Kidney (tissue), 22 donors: ENCODE measurements at places on chromosomes 7 and 10. TPM values are rescaled to one million over a fixed set of nuclear protein-coding genes. Genes with fewer than 3 reads are reported as not detected.
A peak's percentile ranks its signal among the peaks of the same experiment; 100 is the strongest.

GRCh38 chr7:19327018-19327417 is 181.8 kb upstream of the FERD3L start:
- DNase-seq = no peak
- no peaks in the 10 kb centered on the region for H3K36me3 ChIP-seq
- no peaks in the 10 kb centered on the region for H3K4me1 ChIP-seq
- H3K4me3 ChIP-seq = no peak overlapping the region

- H3K4me3 ChIP-seq = no peak overlapping the region
- H3K27ac ChIP-seq = no peak overlapping the region
- DNase-seq = no peak
- H3K4me1 ChIP-seq = no peaks in the 10 kb centered on the region
Observed at GRCh38 chr10:51389415-51390321, 309.7 kb downstream of the CSTF2T start.

DNA sequence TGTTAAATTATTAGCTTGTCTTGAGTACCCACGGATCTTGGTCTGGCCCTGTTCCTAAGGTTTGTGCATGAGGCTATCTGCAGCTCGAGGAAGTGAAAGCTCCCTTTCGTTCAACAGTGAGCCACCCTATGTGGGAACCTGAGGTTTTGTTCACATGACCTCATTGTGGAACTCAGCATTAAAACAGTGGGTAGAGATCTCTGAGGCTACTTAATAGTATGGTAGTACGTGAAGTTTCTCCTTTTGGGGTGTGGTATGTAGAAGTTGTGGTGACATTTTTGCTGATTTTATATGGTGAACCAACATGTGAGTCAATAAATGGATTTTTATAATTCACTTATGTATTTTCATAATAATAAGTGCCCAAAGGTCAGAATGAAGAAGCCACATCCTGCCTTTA is 252.7 kb upstream of the FERD3L start:
- H3K4me3 ChIP-seq = no peak overlapping the region
- H3K4me1 ChIP-seq = no peaks in the 10 kb centered on the region
- H3K36me3 ChIP-seq = no peaks in the 10 kb centered on the region

DNA sequence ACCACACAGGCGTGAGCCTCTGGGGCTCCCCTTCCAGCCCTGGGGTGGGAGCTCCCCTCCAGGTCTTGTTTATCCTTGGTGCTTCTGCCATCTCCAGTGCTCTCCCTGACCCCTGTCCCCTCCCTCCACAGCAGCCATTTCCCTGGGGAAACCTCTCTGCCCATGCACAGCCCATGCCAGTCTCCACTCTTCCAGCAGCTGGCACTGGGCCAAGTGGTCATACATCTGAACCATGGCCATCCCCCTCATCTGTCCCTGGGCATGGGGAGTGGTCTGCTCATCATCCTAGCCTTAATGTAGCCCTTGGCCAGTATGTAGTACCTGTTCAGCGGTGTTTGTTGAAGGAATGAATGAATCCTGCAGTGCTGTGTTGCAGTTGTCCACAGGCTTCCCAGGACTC is 172.4 kb upstream of the ZNF32 start:
- no peak overlapping the region for H3K27ac ChIP-seq
- no peaks in the 10 kb centered on the region for H3K4me1 ChIP-seq
- no peak for DNase-seq
- H3K4me3 ChIP-seq = no peak overlapping the region
- H3K27me3 ChIP-seq = no peaks in the 10 kb centered on the region

DNA sequence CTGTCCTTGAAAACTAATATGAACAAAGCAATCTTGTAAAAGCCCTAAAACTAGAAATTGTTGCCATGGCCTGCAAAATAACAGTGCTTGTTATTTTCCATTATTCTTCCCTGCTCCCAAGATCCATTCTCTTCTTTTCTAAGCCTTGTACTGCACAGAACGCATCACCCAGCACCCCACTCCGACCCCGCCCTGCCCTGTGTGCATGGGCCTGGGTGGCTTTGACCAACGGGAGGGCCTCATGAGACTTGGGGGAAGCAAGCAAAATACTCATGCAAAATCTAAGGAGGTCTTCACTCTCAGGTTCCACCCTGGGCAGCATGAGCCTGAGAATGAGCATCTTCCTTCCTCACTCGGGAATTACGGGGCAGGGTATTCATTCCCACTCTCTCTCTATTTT is 32.4 kb downstream of the NPY start:
- H3K27ac ChIP-seq = no peak overlapping the region
- H3K36me3 ChIP-seq = no peaks in the 10 kb centered on the region

DNA sequence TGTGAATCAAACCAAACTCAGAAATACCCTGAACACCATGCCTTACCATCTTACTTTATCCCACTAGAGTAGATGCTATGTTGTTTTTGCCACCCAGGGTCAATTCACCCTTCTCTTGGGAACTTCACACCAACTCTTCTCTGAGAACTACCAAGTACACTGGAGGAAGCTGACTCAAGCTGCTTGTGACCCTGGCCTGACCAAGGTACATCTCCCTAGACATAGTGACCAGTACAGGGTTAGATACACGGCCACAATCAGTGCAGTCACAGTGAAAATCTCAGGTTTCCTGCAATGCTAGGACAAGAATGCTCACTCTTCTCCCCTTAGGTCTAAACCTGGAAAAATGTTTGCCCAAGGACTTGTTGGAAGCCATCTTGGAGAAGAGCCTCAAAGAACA is 31.8 kb downstream of the EZH2 start:
- H3K27ac ChIP-seq = no peak overlapping the region
- H3K36me3 ChIP-seq = no peaks in the 10 kb centered on the region
- H3K4me3 ChIP-seq = no peak overlapping the region
- no peaks in the 10 kb centered on the region for H3K4me1 ChIP-seq
- no peak for DNase-seq

DNA sequence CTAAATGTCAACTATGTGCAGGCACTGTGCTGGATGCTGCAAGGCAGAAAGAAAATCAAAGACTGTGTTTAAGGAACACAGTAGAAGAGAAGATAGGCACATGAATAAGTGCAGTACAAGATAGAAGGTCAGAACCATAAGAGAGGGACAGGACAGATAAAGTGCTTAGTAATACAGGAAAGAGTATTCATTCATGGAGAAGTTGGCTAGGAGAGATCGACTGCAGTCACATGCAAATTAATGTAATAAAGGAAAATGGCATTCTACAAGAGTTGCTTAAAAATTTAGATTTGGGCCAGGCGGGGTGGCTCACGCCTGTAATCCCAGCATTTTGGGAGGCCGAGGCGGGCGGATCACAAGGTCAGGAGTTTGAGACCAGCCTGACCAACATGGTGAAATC is 24.8 kb downstream of the KIF5B start:
- H3K4me1 ChIP-seq = no peaks in the 10 kb centered on the region
- H3K36me3 ChIP-seq = peaks cover 52% of the 10 kb centered on the region
- no peak for DNase-seq
- no peaks in the 10 kb centered on the region for H3K27me3 ChIP-seq
- no peak overlapping the region for H3K27ac ChIP-seq

DNA sequence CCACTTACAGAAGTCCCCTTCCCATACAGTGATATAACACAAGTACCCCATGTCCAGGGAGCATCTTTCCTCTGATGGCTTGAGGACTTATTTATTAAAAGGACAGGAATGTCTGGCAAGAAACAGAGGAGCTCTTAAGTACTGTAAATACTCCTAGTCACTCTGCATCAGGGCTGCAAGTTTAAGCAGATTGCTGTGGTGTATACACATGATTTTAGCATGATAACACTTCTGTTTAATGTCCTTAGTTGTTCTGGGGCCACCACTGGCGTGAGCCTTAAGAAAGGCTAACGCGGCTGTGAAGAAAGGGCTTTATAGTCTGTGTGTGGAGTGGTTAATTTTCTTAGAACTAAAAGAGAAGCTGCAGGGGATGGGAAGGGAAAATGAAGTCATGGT is 65.7 kb downstream of the GBF1 start:
- peaks cover 41% of the 10 kb centered on the region for H3K4me1 ChIP-seq
- H3K27ac ChIP-seq = peak overlapping the region; percentile 42
- H3K4me3 ChIP-seq = peak overlapping the region; percentile 7
- DNase-seq = no peak
- no peaks in the 10 kb centered on the region for H3K27me3 ChIP-seq
- H3K36me3 ChIP-seq = no peaks in the 10 kb centered on the region

- no peaks in the 10 kb centered on the region for H3K27me3 ChIP-seq
- H3K36me3 ChIP-seq = no peaks in the 10 kb centered on the region
- no peaks in the 10 kb centered on the region for H3K4me1 ChIP-seq
Observed at GRCh38 chr7:91864070-91864469, 16.4 kb downstream of the MTERF1 start.

The STRIP2 gene
- total RNA-seq = 0.88 TPM

The ITPRID1 gene
- not detected for total RNA-seq

The HOXA4 gene
- 11.2 TPM for total RNA-seq

The SUGCT gene
- total RNA-seq = 7.6 TPM

The COBL gene
- total RNA-seq = 42.7 TPM

The RADIL gene
- total RNA-seq = 1.0 TPM
